ENCODE measurements at places on chromosomes 1 and 21.

DNA sequence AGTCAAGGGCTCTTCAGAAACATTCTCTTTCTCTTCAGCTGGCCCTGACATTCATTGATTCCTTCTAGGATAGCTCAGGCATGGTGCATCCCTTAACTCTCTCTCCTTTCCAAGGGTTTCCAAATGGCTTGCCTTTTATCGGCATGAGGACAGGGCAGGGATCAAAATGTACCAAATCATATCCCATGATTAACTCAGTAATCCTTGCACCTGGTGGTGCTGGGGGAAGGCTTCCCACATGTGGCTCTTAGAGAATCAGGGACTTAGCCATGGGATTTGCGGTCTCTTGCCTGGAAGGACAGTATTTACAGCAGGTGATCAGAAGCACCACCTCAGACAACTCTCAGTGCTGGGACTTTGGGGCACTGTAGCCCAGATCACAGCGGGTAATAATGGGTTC lies 46.2 kb upstream of the EDEM3 start:
- no peak for DNase-seq

- no peak for DNase-seq
Measured at GRCh38 chr1:51294566-51295184, 35.7 kb downstream of the TTC39A start.

GRCh38 chr1:224406216-224406615 lies 28.4 kb downstream of the WDR26 start:
- no peak for DNase-seq

- no peak for DNase-seq
Measured at GRCh38 chr21:39099859-39100258, 83.4 kb downstream of the PSMG1 start.

DNA sequence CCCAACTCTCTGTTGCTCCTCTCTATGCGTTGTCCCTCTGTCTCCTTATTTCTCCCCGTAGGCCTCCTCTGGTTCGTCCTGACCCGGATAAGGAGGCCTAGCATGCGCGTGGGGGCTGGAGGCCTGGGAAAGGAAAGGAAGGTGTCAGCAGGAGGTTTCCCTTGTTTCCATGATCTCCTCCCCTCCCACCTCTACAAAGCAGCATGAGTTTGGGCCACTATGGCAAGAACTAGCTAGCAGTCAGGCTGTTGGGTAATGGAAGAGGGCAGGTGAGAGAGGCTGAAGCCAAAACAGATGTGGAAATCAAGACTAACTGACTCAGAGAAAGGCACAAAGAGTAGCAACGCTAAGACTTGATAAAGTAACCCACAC lies 687 bp upstream of the SEMA6C start:
- no peak for DNase-seq
